Stimulated activated CD4-positive, alpha-beta T cell treated with anti-CD3 and anti-CD28 coated beads, Interleukin-2, amount 100 ng/mL, for 24 hours (primary cell): ENCODE measurements at places on chromosomes 2 and 18.

DNA sequence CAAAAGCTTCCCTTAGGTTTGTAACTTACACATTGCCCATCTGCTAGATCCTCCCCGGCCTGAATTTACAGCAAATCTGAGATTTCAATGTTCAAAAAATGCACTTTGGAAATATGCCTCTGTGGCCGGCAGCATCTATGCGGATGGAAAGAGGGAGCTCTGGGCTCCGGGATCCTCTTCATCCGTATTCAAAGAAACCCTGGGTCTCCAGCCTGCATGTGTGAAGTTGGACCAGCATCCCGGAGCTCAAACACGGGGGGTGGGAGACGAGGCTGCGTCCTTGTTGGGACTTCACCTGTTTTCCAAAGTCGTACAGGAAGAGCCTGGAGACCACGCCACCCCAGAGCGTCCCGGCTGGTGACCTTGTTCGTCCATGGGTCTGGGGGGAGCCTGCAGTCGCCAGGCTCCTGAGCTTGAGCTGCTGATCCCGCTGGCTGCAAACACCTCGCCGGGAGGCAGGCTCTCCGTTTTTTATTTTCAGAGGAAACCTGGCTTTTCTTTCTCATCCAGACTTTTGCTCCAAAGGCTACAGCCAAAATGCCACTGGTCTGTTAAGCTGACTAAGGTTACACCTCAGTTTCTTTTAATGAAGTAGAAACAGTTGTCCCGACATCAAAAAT, 77.4 kb downstream of the PTGR3 start:
- no peak for DNase-seq

- no peak for DNase-seq
Measured at GRCh38 chr2:53949457-53949856, 21.3 kb downstream of the PSME4 start.

- no peak for DNase-seq
Measured at GRCh38 chr2:170878066-170878465, 51.0 kb upstream of the GORASP2 start.

GRCh38 chr18:59041819-59042815, 97.6 kb upstream of the SEC11C start:
- no peak for DNase-seq

DNA sequence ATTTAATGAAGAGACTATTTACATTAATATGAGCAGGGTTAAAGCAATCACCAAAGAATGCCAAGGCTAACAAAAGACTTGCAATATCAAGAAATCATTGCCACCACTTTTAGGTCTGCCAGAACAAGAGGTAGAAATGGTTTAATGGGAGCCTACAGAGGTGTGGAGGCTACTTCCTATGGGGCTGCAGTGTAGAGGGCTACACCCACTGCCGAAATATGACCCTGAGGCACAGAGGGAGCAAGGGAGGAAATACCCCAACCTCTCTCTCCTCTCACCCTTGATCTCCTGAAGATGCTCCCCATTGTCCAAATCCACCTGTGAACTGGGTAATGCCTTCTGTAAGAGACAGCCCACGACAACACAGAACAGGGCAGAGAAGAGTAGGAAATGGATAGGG, 315.4 kb downstream of the SMAD2 start:
- DNase-seq = no peak

GRCh38 chr2:44614940-44615339, 253.2 kb downstream of the CAMKMT start:
- no peak for DNase-seq

GRCh38 chr2:128585706-128586105, 267.0 kb upstream of the HS6ST1 start:
- DNase-seq = no peak

DNA sequence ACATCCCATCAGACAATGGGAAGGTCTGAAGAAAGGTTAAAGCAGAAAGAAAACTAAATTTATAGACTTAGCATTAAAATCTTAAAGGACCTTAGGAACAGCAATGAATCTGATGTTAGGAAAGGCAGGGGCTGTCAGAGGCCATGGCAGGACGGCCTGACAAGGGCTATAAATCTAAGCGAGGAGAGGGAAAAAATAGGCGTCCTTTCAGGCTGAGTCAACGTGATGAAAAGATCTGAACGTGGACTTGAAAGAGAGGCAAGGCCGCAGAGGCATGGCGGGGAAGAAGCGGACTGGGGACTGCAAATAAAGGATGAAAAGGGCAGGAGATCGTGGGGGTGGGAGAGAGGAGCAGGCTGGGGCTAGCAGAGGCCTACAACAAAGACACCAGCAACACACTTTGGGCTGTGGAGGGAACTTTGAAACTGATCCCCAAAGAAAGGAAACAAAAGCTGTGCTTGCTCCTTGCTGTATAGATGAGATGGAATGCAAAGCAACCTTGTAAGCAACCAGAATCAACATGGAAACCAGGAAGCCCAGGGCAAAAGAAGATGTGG, 145.6 kb downstream of the NRP2 start:
- DNase-seq = no peak

- DNase-seq = no peak
Measured at GRCh38 chr2:17160594-17160993, 357.6 kb downstream of the RAD51AP2 start.

GRCh38 chr2:7530001-7530400, 612.8 kb downstream of the RNF144A start:
- DNase-seq = no peak

DNA sequence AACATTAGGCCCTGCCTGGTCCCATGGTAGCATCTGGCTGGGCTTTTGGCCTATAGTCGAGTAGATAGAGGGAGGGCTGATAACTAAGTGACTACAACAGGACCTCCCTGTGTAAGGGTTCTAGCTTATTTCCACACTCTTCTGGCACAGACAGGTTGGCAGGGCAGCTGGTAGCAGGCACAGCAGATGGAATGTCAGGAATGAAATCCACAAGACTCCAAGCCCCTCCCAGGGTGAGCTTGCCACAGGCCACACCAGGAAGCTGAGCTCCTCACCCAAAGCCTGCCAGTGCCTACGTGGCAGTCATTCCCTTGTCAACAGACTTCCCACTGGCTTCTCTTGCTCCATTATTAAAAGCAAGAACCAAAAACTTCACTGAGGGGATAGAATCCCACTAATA, 20.7 kb upstream of the C1QL2 start:
- DNase-seq = no peak

DNA sequence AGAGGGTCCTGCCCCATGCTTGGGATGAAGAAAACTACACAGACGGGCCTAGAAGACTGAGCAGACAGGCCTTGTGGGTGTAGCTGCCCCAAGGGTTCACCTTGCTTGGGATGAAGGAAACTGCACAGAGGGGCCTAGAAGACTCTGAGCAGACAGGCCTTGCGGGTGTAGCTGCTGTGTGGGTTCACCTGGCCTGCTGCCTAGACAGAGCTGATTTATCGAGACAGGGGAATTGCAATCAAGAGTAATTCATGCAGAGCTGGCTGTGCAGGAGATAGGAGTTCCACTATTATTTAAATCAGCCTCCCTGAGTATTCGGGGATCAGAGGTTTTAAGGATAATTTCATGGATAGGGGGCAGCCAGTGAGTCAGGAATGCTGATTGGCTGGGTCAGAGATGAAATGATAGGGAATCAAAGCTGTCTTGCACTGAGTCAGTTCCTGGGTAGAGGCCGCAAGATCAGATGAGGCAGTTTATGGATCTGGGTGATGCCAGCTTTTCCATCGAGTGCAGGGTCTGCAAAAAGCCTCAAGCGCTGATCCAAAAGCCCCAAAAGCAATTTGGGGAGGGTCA, 341.4 kb downstream of the GALR1 start:
- no peak for DNase-seq

- DNase-seq = no peak
Measured at GRCh38 chr18:69691008-69691760, 256.5 kb downstream of the CD226 start.

DNA sequence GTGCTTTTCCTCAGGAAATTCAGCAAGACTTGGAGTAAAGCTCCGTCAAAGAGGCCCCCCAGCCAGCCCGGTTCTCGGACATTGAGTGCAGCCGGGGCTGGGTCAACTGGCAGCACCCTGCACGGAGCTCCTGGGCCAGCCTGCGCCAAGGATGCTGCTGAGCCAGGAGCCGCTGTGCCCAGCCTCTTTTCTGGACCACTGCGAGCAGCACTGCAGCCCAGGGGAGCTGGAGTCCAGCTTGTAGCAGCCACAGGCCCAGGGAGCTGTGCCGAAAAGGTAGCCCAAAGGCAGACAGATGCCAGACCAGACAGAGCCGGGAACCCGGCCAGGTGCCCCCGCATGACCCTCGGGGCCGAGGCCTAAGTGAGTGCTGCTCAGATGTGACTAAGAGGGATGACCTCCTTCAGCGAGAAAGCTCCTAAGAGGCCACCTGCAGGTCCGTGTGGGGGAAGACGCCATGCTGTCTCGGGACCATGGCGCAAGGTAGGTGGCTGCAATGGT, 7.3 kb downstream of the CLHC1 start:
- DNase-seq = no peak

- no peak for DNase-seq
Measured at GRCh38 chr2:31013301-31013700, 124.9 kb downstream of the GALNT14 start.

- no peak for DNase-seq
Measured at GRCh38 chr2:104818264-104818663, 35.7 kb upstream of the POU3F3 start.

DNA sequence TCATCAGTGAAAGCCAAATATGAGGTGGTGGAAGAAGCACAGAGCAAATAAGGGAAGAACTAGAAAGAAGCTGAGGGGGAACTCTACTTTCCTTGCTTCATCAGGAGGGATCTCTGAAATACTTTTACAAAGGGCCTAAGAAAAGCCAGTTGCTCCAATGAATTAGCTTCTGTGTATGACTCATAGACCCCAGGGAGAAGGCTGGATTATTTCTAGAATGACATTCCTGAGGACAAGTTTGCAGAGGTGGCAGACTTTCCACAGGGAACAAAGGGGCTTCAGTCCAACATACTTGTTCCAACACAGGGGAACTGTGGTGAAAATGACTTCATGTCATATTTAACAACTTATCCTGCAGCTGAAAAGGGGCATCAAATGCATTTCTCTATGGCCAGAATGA, 29.0 kb downstream of the DOK1 start:
- DNase-seq = no peak

GRCh38 chr2:140863713-140864112, 1267.1 kb downstream of the LRP1B start:
- no peak for DNase-seq

- no peak for DNase-seq
Measured at GRCh38 chr18:27942706-27943105, 234.2 kb downstream of the CDH2 start.

DNA sequence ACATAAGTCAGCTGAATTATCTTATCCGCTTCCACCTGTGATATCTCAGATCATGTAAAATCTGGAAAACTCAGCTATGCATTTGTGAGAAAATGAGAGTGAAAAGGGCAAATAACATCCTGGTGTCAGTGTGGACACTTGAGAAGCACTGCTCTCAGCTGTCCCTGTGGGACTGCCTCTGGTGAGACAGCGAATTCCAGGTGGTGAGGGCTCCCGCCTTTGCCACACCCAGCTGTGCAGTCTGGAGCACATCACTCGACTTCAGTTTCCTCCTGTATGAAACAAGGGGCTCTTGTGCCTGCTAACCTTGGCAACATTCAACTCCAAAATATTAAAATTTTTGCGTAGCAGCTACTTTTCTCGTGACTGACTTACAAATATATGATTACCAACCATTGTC, 194.9 kb upstream of the BOD1L2 start:
- no peak for DNase-seq

- DNase-seq = peak; percentile 34
Measured at GRCh38 chr2:136008205-136008865, 22.9 kb upstream of the DARS1 start.

DNA sequence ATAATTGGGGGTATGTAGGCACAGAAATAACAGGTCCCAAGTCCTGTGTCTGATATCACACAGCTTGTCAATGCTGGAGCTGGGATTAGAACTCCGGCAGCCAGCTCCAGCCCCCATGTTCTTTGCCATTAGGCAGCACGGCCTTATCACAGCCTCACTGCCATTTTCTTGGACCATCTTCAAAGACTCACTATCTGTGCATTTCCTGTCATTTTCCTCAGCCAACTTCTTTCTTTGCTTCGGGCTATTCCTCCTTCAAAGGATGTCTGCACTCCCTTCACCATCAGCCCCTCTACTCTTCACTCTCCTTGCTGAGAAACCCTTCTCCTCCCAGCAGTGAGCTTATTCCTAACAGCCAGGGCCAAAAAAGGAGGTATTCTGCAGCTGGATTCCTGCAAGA, 139.6 kb downstream of the GALNT14 start:
- DNase-seq = no peak

GRCh38 chr18:48371854-48372602, 37.2 kb downstream of the ZBTB7C start:
- no peak for DNase-seq

GRCh38 chr18:32771169-32771751, 1.6 kb downstream of the KLHL14 start:
- no peak for DNase-seq

DNA sequence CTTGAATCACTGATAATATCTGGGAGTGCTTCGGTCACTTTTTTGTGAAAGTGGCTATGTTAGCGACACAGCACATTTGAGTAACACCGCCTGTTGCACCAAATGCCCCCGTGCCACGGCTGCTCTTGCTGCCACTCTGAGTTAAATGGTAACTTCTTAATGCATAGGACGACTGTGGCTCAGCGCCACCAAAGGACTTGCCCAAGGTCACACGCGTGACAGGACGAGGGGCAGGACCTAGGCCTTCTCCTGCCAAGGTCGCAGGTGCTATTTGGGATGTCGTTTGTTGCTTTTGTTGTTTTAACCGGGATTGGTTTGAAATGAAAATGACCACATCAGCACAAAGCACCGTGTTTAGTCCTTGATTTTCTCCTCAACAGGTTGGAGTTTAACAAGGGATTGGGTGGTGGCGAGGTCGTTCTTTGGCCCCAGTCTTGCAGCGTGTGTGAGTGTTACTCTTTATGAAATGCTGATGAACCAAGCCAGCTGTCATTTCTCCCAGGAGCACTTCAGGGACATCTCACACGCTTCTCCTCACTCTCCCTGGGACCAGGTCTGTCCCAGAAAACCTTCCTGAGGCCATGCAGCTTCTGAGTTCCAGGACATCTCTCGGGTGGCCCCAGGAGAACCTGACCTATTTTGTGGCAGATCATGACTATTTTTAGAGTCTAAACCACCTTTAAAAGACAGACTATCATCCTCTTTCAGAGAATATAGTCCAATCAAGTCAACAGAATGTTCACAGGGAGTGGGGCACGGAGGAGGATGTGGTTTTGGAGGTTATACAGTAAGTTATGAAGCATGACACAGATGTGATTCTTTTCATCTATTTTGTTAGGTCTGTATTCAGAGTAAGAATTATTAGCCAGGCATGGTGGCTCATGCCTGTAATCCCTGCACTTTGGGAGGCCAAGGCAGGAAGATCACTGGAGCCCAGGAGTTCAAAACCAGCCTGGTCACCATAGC, 49.9 kb downstream of the MTCL1 start:
- peak; percentile 21 for DNase-seq

- no peak for DNase-seq
Measured at GRCh38 chr2:1811258-1811970, 67.1 kb upstream of the PXDN start.

DNA sequence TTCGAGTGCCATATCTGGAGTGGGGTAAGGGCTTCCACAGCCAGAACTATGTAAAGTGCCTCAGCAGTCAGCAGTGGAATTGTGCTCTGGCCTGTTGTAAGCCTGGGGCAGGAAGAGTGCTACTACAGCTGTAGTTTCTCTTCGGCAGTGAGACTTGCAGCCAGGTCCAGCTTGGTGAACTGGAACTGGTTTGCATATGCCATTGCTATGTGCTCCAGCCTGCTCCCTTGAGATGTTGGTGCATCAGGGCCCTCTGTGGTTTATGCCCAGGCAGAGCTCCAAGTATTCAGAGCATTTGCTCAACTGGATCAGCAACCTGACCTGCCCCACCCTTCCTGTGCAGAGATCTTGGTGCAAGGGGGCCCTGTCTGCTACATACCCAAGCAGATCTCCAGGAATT, 47.8 kb downstream of the ZNF804A start:
- DNase-seq = no peak

- DNase-seq = no peak
Measured at GRCh38 chr2:7967707-7968405, 714.0 kb upstream of the ID2 start.
